Breast epithelium (tissue), 4 donors: ENCODE measurements at places on chromosomes 1 and 21. TPM values are rescaled to one million over a fixed set of nuclear protein-coding genes. Genes with fewer than 3 reads are reported as not detected.

Gene ZSWIM5
- 4.5 TPM for total RNA-seq

Gene PRAMEF15
- total RNA-seq, result not detected

DNA sequence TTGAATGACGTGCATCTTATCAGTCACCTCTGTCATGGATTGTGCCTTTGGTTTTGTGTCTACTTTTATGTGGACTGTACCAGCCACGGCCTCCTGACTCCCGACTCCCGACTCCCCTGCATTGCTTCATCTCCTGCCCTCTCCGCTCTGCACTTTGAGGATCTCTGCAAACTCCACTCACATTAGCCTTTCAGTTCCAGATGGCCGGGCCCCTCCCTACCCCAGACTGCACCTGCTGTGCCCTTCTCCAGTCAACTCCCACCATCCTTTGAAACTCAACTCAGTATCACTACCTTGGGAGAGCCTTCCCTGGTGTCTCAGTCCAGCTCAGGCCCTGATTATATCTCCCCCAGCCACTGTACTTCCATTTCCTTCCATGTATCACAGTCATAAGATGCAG is 71.4 kb downstream of the MDM4 start:
- DNase-seq, result no peak

DNA sequence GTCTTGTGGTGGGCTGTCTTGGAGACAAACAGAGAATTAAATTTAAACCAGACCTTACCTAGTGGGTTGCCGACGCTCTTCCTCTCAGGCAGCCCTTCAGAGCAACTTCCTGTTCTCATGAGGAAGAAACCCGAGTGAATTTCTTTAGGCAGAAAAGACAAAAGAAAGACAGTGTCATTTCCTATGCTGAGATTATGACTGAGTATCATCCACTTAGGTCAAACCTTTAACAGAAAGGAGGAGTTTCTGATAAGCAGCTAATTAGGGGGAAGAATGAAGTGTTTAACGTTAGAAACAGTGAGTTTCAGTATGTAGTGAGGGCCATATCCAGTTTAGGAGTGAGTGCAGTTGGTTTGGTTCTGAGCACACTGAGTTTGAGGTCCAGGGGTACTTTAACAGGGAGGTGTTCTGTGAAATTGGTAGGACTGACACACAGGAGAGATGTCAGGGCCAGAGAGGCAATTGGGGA is 38.7 kb downstream of the FASLG start:
- no peak for DNase-seq

DNA sequence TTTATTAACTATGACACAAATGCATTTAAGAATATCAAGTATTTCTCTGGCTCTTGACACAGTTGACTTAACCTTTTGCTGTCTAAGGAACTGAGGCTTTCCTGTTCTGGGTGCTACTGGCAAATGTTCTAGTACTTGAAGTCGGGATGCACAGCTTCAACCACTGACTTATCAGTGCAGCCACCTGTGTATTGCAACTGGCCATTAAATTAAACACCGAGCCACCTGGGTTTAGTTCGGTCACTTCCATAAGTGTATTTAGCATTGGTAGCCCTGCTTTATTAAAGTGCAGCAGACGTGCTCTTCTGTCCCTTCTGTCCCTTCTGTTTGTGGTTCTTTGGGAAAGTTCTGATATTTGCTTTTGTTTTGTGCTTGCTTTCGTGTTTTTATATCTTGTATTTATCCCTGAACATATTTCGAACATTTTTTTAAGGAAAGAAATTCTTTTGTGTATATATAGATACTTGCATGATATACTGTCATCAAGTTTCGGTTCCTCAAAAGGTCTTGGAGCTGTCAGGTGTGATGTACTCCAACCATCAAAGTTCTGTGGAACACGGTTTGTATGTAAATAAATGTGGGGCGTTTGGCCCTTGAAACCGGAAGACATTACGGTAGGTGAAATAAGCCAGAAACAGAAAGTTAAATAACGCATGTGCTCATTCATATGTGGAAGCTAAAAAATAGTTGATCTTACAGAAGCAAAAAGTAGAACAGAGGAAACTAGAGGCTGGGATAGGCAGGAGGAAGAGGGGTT is 297.9 kb upstream of the GREM2 start:
- DNase-seq, result no peak

DNA sequence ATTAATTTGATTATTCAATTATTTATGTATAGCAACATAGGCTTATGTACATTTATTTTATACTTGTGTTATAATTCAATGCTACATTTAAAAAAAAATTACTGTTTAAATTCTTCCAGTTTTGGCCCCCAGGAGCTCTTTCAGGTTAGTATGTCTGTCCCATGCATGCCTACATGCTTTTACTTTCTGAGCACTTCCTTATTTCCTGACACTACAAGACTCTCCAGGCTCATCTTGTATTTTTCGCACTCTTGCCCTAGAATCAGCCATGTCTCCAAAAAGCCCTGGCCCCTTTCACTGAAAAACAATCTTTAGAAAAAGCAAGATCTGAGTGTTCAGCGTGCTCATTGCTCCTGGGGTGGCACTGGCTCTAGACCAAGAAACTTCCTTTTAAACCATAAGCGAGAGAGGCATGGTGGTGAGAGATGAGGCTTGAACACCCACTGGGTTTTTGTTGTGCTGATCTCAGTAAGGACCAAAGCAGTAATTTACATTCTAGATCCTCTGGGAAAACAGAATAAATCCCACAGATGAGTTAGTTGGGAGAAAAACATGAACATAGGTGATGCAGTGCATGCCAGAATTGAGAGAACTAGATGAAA is 95.0 kb downstream of the SLC30A10 start:
- DNase-seq, result no peak
